Activated CD8-positive, alpha-beta memory T cell treated with anti-CD3 and anti-CD28 coated beads for 1 hour (primary cell): ENCODE measurements at places on chromosomes 5 and 9.

GRCh38 chr5:109844695-109845094 lies 155.0 kb downstream of the MAN2A1 start:
- no peak for DNase-seq

DNA sequence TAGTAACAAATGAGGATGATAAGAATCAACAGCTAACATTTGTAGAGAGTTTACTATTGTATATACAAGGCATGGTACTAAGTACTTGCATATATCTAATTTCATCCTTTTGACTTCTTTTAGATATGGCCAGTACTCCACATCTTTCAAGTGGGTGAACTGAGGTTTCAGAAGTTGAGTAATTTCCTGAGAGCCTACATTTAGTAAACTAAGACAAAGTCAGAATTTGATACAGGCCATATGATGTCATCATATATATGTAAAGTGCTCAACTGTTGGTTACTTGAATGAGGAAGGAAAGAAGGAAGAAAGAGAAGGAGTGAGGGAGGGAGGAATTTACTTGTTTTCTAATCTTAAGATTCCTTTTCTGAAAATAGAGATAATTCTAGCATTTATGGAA lies 52.8 kb downstream of the GRIA1 start:
- no peak for DNase-seq

GRCh38 chr5:104096451-104096850 lies 533.9 kb upstream of the NUDT12 start:
- no peak for DNase-seq

DNA sequence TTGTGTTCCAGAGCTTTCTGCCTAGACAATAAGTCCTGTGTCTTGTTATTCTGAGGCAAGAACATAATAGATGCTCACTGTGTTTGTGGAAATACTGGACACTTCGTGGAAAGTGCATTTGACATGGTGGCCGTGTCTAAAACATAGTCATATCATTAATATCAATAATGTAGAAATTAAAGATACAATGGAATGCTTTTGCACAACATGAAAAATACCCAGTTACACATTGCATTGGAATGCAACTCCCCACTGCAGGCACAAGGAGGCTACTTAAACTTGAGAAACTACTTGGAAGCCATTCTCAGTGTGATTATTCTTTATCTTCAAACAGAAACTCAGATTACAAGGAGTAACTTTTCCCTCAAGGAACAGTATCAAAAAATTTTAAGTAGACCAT lies 145.3 kb upstream of the ZNF462 start:
- DNase-seq: no peak

DNA sequence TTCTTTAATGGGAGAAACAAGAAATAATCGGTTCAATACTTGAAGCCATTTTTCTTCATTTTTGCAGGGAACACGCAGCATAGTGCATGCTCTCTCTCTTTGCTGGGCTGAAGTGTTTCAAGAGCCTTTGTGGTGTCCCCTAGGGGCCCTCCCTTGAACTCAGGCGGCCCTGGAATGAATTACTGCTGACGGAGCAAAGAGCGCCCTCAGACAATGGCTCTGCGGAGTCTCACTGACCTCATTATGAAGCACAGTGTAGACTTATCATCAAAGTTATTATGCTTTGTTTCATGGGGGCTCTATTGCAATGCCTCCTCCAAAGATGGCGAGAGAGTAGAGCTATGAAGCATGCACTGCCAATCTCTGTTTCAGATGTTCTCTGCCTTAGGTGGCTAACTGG lies 64.8 kb upstream of the ADCY2 start:
- no peak for DNase-seq
